Activated CD8-positive, alpha-beta memory T cell treated with anti-CD3 and anti-CD28 coated beads, Interleukin-2, amount 10 ng/mL, durations not matched to agents 7 days and 5 days (primary cell): ENCODE measurements at places on chromosomes 2 and 18. TPM values are rescaled to one million over a fixed set of nuclear protein-coding genes. Genes with fewer than 3 reads are reported as not detected.

The CHRNG gene
- not detected for total RNA-seq

The ADD2 gene
- total RNA-seq: 0.45 TPM

The TCF23 gene
- not detected for total RNA-seq

The SOWAHC gene
- total RNA-seq: not detected

The DSG2 gene
- total RNA-seq: 0.35 TPM

The HJURP gene
- 111 TPM for total RNA-seq

The DTNA gene
- not detected for total RNA-seq

The PLEK gene
- 31.8 TPM for total RNA-seq

The ALPG gene
- total RNA-seq: not detected

The HOXD3 gene
- not detected for total RNA-seq

The SNED1 gene
- 4.6 TPM for total RNA-seq
